ENCODE measurements at places on chromosomes 4 and X.

- no peak for DNase-seq
Observed at GRCh38 chr4:151961456-151961855, 200.6 kb upstream of the GATB start.

DNA sequence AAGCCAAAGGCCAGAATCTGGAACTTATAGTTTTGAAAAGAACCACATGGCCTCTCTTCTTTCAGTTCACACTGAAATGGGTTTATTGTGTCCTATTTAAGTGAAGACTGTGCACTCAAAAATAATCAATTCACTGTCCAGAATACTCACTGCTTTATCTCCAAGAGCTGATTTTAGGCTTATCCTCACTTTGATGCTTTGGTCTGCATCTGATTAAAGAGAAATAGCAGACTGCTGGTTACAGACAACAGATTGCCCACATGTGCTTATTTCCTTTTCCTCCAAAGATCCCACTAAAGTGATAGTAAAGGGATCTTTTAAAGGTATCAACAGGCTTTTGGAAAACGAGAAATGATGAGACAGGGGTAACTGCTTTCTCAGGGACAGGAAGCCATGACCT is 30.6 kb downstream of the ACE2 start:
- DNase-seq = no peak

DNA sequence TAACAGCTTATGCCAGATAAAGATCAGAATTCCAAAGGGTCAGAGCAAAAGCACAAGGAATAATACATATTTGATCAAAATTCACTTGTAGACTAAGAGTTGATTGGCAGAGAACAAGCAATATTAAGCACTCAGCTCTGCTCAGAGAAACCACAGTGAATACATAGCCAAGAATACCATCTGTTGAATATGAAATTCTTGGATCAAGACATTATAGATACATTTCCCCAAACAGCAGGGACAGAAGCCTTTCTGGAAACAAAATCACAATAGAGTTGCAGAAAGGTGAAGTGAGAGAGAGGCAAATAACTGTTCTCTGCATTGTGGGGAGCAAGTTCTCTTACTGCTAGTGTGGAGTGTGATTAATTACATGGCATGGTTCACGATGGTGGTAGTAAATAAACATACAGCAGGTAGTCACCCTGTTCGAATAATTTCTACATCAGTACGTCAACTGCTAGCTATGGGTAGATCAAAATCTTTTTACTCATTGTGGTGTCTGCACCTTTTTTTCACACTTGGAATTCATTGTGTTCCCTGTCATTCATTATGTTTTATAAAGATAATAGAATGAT is 366.7 kb downstream of the PCDH7 start:
- no peak for DNase-seq

- no peak for DNase-seq
Observed at GRCh38 chr4:53959343-53960120, 104.9 kb downstream of the CHIC2 start.

DNA sequence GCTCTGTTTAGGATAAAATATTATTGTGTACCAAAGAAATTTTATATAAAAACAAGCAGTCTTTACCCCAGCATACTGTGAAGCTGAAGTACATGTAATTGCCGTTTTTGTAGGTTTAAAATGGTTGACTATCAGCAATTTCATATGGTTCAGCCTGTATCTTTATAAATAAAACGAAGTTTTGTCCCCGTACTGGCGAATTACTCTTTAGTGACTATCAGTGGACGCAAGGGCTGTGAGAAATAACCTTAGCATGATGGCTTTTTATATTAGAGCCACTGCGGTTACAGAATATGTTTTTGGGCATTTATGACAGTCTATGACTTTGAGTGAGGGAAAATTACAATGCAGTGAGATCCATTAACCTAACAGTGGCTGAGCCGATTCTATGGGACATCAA is 1.2 kb downstream of the GPM6B start:
- no peak for DNase-seq

DNA sequence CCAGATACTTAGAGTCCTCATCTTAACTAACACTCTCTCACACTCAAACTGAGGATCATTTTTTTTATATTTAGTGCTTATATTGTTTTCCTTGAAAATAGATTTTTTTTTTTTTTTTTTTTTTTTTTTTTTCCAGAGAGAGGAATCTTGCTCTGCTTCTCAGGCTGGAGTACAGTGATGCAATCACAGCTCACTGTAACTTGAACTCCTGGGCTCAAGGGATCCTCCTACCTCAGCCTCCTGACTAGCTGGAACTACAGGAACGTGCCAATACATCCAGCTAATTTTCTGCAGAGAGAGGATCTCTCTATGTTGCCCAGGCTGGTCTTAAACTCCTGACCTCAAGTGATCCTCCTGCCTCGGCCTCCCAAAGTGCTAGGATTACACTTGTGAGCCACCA is 650.3 kb upstream of the ATOH1 start:
- DNase-seq = no peak
